ENCODE measurements at places on chromosomes 16 and 17.

- no peak for DNase-seq
Observed at GRCh38 chr16:84042879-84043485, 387 bp upstream of the SLC38A8 start.

DNA sequence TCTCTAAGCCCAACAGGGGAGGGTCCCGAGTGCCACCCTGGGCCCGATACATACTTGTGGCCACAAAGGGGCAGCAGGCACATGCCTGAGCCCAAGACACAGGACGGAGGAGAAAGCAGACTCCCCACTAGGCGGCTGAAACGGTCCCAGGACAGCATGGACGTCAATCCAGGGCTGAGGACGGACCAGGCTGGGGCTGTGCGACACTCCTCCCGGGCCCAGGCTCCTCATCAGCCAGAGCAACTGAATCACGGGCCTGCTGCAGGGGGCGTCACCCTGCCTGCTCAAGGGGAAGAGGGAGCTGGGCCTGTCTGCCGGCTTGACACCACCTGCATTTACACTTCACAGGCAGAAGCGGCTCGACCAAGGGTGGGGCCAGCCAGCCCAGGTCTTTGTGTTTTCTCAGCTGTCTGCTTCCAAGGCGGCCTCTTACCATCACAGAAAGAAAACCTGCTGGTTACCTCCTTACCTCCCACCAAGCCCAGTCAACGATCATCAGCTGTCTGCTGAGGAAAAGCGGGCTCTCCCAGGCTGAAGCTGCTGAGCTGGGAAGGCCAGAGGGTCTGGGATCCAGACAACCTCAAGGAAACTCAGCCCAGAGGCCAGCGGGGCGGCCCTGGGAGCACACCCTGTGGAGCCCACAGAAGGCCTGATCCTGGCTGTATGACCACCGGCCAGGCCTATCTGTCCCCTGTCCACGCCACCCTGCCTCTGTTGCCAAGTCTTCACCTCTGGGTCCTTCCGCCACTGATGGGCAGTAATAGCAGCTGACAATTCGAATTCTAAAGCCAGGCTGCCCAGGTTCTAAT is 26.4 kb downstream of the KIFC3 start:
- no peak for DNase-seq

DNA sequence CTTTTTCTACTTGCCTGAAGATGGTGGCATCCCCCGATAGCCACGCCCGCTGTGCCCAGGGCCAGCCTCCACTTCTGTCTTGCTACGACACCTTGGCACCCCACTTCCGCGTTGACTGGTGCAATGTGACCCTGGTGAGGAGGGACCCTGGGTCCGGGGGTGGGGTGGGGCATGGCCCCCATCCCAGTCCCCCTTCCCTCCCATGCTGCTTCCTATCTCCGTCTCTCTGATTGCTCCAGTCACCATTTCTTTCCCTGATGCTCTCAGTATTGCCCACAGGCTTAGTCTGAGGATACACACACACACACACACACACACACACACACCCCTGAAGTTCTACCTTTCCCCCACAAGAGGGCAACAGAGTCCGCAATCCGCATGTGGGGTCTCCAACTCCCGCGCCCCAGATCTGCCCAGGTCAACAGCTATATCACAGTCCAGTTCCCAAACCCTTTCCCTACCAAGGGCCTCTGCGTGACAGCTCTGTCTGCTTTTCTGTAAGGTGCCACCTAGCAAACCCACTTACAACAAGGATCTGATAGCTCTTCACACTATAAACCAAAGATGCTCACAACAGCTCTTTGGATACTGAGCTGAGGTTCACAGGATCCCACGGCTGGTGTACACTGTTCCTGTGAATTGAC is 3.4 kb downstream of the SGCA start:
- peak; percentile 33 for DNase-seq

DNA sequence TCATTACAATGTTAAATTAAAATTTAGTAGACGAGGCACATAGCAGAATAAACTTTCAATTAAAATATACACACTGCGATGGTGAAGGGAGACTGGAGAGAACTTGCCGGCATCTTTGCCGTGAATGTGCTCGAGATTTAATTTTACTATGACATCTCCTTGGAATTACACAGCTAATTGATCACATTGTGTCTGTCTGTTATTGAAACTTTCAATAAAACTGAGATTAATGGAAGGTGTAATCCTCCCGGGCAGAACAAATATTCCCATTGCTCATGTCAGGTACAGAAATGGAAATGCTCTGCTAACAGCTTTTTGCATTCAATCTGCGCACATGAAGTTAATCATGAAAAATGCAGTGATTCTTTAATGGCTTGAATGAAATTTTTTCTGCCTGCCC is 210.1 kb upstream of the NLRP1 start:
- no peak for DNase-seq

DNA sequence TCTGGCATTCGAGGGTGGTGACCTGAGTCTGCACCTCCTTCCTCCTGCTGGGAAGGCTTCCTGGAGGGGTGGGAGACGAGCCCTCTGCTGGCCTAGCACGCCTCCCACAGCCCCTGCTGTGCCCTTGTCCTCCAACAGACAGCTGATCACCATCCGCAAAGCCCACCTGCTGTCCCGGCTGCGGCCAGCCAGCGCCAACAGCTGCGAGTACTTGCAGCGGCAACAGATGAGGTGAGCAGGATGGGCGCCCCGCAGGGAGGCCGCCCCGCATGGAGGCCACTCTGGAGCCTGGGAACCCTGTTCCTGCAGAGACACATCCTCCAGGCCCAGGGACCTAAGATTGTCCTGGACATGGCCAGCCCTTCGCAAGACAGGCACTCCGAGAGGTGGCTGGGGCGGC is 21.6 kb downstream of the UBALD1 start:
- DNase-seq = no peak

- DNase-seq = no peak
Observed at GRCh38 chr16:88420496-88420895, 32.6 kb upstream of the ZFPM1 start.

GRCh38 chr17:29962656-29963055 is 21.2 kb downstream of the EFCAB5 start:
- no peak for DNase-seq

GRCh38 chr17:77318021-77318420 is 177.3 kb downstream of the SEC14L1 start:
- no peak for DNase-seq

GRCh38 chr17:33511670-33512069 is 218.6 kb upstream of the ASIC2 start:
- DNase-seq = no peak

DNA sequence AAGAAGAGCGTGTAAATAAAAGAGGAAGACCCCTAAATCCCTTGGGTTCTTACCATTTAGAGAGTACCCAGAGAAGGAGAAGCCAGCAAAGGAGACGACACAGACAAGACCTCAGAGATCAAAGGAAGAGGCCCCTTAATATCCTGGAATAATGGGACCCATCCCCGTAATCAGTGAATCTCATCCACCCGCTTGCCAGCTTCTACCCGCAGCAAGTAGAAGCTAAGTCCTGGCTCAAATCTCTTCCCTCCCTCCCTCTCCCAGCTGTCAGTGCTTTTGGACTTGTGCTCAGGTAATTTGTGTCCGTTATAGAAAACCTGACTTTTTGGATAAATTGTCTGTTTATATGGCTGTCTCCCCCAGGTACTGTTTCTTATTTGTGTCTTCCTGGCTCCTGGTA is 1.9 kb downstream of the LYRM1 start:
- DNase-seq = no peak

- DNase-seq = no peak
Observed at GRCh38 chr16:46748775-46749705, 896 bp upstream of the MYLK3 start.
